Activated CD4-positive, CD25-positive, alpha-beta regulatory T cell treated with anti-CD3 and anti-CD28 coated beads, Interleukin-2, amount 50 U/mL, for 24 hours (primary cell): ENCODE measurements at places on chromosomes 12 and 14.

- no peak for ATAC-seq
Observed at GRCh38 chr12:108495054-108495453, 20.0 kb upstream of the FICD start.

DNA sequence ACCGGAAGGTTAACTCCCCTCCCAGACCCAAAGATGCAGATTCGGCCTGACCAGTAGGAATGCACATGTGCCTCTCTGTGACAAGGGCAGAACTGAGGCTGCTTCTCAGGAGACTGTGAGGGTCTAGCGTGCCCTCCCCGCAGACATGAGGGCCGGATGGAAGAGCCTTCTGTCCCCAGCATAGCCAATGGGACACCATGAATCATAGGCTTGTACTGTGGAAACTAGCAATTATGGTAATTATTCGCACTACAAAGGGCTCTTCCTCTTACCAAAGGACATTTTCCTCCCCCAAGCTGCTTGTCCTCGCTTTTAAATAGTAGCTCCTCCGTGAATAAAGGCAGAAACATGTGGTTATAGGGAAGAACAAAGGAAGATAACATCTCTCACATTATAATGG lies 6.2 kb downstream of the COA8 start:
- no peak for ATAC-seq

DNA sequence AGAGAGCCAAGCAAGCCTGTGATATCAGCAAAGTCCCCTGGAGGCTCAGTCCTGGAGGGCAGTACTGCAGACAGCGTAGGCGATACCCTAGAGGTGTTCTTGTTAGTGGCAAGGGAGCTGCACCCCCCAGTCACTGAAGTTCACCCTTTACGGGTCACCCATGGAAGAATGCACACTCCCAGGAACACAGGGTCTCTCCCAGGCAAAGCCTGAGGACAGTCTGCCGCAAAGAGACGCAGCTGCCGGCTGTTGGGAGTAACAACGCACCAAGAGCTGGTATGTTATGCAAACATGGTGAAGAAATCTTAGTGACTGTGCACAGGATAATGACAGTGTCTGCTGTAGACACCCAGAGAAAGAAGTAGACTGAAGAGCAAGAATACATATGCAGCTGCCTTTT lies 43.5 kb upstream of the NOS1 start:
- ATAC-seq: no peak

DNA sequence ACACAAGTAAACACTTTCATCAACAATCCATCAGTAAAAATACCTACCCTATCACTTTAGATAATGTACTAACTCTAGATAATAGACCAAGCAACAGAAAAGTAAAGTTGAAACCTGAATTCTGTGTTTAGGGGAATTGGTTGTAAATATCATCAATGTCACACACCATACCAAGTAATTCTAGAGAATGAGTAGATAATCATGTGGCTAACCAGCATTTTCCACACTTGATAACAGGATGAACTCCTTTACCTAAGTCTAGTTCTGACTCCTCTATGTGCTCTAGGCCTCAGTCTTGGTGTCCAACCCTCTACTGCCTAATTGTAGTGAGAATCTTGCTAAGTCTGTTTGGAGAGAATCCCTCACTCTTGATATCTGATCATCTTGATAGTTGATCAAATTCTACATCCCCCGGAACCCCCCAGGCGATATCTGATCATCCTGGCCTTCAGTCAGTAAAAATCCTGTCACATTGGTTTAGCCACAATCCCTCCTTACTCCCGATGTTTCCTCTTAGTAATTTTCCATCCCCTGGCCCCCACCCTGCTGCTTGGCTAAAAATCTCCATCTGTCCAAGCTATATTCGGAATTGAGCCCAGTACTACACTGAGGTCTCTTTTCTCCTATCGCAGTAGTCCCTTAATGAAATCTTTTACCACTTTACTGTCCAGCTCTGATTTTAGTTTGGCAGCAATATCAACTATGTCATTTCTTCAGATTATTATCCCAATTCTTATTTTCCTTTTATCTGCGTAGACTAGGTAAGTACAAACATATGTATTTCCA lies 3.4 kb upstream of the SLCO1A2 start:
- no peak for ATAC-seq

GRCh38 chr14:79465651-79466050 lies 745.7 kb downstream of the DIO2 start:
- no peak for ATAC-seq

GRCh38 chr14:96297000-96297399 lies 41.0 kb downstream of the BDKRB1 start:
- no peak for ATAC-seq

DNA sequence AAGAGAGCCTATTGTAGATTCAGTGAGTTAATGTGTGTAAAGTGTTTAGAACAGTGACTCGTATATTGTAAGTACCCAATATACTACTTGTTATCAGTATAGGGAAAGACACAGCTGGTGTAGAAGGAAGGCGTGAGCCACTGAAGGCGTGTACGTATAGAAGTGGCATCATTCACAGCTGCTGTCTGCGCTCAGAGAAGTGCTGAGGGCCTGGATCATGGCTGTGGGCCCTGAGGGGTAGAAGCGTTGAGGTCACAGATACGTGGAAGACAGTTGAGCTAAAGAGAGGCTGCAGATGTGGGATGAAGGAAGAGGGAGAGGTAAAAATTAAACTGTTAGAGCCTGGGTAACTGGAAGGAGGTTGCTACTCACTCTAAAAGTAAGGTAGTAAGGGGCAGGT lies 5.9 kb downstream of the C12orf75 start:
- ATAC-seq: no peak

DNA sequence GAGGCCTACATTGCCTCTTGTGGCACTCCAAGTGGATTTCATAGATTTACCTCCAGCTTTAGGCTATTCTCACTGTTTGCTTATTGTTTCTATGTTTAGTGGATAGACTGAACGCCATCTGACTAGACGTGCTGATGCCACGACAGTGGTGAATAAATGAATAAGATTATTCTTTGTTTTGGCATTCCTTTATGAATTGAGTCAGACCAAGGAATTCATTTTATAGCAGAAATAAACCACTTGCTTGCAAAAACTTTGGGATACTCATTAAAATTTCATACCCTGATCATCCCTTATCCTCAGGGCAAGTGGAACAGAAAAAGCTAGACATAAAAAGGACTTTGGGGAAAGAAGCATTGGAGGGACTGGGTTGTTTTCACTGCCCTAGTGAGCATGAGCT lies 71.7 kb upstream of the FERMT2 start:
- no peak for ATAC-seq

- ATAC-seq: no peak
Observed at GRCh38 chr14:58920230-58920629, 268.2 kb upstream of the DAAM1 start.

- no peak for ATAC-seq
Observed at GRCh38 chr12:121610239-121611149, 15.8 kb upstream of the ORAI1 start.

GRCh38 chr14:44820230-44820964 lies 141.3 kb downstream of the KLHL28 start:
- ATAC-seq: no peak

DNA sequence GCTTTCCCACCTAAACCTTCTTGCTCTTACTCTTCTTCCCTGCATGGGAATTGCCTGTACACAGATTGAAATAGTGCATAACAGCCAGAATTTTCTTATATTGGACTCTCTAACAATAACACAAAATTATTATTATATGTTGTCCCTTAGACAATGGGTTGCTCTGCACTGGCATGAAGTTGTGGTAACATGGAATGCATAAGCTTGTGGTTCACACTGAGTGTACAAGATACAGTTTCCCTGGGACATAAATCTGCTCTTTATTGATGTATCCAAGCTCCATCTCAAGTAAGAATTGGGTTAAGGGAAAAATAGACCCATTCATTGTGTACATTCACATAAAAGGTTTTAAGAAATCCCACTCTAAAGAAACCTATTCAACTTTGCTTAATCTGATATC lies 114.4 kb upstream of the NTF3 start:
- ATAC-seq: no peak

DNA sequence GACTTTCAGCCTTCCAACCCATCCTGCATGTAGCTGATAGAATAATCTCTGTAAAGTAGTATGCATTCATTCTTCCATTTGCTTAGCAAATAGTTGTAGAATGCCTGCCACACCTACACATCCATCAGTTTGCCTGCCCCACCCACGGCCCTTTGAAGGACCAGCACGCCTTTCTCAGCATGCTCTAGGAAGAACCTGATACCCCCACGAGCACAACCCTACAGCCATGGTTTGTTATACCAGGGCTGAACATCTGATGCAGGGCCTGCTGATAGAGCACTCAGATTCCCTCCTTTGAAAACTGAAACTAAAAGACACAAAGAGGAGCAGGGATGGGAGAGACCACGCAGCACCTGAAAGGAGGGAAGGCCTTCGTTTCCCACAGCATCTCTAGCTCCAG lies 205.1 kb downstream of the ANO2 start:
- ATAC-seq: no peak

- no peak for ATAC-seq
Observed at GRCh38 chr14:89978656-89979055, 22.9 kb downstream of the TDP1 start.

- peak; percentile 0 for ATAC-seq
Observed at GRCh38 chr12:133130808-133131128, 341 bp downstream of the ZNF10 start.

GRCh38 chr14:102891556-102891955 lies 30.9 kb upstream of the AMN start:
- no peak for ATAC-seq

DNA sequence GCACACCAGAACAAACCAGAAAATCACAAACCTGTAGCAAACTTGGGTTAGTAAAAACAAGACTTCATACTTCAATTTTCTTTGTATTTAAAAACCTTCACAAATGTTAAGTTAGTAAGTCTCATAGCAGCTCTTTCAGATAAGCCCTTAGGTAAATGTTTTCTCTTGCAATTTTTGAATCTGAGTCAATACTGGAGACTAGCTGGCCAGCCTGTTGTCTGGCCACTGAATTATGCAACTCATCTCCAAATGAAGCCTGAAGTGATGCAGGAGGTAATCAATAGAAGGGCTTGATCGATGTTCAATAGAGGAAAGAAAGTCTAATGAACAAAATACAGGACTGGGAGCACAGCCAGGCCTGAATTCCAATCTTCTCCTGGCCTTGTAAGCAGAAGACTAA lies 465.2 kb downstream of the LRIG3 start:
- ATAC-seq: no peak

- ATAC-seq: no peak
Observed at GRCh38 chr12:48788854-48789775, at the start of gene ADCY6. TSS of gene ADCY6 (minus strand) at chr12:48789089. CDS start at chr12:48783434, 5,655 bp downstream.

- ATAC-seq: no peak
Observed at GRCh38 chr14:103207388-103208072, 84.3 kb downstream of the TNFAIP2 start.

GRCh38 chr12:8639936-8640335 lies 22.7 kb downstream of the MFAP5 start:
- no peak for ATAC-seq

GRCh38 chr12:10641735-10642500 lies 28.5 kb upstream of the MAGOHB start:
- no peak for ATAC-seq
